ENCODE measurements at places on chromosomes 2 and 18.

- no peak for DNase-seq
These were observed 6.2 kb downstream of the MAL start for GRCh38 chr2:95031726-95032116.

DNA sequence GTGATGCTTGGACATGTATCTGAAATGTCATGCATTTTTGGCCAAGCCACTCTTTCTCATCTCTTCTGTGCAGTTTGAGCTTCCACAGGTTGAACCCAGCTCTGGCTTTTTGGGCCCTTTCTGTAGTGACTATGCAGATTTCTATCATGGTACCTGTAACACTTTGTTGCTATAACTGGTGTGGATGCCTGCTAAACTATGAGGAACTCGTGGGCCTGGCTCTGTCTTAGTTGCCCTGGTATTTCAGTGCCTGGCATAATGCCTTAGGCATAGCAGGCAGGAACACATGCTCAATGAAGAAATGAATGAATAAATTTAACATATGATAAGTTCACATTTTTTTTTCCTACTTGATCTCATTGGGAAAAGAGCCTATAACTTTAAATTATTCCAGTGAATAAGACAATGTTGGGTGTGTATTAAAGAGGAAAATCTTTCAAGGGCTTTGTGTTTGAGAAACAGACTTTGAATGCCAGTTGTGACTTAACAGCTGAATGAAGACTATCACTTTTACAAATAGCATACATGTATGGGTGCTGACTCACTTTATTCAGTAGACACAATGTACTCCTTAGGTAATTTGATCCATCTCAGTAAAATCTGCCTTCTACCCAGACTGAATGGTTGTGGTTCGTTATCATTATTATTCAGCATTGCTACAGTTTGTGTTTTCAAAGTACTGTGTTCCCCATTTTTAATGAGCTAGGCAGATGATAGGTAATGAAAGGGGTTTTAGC lies 86.4 kb upstream of the MAP4K3 start:
- DNase-seq, result peak; percentile 75

- DNase-seq, result no peak
These were observed 338.3 kb downstream of the MYCN start for GRCh38 chr2:16278421-16279200.

GRCh38 chr2:8661736-8662135 lies 20.1 kb upstream of the ID2 start:
- no peak for DNase-seq

GRCh38 chr2:147398301-147398700 lies 446.5 kb upstream of the ACVR2A start:
- no peak for DNase-seq

GRCh38 chr2:174929786-174930185 lies 75.4 kb downstream of the CHN1 start:
- no peak for DNase-seq

DNA sequence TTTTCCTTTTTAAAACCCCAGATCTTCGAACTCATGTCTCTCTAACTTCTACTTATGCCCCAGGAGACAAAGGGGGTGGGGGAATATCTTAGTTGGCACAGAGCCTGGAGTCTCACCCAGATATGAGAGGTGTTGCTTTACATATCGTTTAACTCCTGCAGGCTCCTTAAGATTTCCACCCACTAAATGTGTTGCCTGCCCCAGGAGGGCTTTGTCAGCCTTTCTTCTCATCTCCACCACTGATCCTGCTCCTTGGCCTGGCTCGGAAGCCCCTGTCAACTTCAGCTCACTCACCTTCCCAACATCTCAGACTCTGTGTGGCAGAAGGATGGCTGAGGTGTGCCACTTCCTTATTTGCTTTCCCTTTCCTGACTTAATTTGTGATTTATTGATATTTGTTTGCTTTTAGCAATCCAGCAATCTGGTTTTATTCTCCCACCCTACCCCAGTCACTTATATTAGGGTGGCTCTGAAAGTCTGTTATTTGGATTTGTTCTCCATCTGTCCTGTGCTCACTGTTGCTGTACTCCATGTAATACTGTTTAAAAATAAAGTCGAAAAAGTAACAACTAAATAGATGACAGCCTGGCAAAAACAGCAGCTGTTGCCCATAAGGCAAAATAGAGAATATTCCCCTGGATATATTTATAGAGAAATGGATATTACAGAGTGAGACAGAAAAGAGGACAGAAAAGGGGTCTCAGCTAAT lies 200.6 kb downstream of the ZBTB7C start:
- no peak for DNase-seq

GRCh38 chr18:47150824-47151366 lies 595 bp upstream of the HDHD2 start:
- DNase-seq, result no peak

DNA sequence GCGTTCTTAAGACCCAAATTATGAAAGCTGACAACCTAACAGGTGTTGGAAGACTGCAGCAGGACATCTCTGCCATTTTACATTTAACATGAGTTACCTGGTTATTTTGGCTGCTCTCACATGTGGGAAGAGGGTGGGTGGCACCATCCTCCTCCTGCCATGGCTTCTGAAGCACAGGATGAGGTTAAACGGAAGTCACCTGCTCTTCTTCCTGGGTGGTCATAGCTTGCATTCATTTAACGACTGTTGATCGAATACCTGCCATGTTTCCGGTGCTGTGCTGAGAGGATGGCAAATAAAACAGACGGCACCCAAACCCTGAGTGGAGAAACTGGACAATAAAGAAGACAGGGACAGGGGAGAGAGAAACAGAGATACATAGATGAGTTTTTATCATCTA lies 118.0 kb downstream of the RHBDD1 start:
- no peak for DNase-seq

DNA sequence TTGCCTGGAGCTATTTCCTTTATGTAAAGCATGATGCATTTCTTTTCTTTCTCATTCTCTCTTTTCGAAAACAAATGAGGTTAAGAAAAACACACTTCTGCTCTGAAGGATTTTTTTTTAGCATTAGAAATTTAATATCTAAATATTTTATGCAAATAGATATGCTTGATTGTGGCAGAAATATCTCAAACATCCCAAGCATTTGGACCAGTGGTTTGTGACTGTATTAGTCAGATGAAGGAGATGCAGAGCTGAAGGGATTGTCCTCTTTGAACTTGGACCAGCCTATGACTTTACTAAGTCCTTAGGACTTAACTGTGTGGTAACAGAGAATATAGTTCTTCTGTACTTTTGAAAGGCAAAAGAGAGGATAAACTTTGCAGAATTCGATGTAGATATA lies 335.9 kb upstream of the NT5C1B start:
- peak; percentile 67 for DNase-seq

- DNase-seq, result no peak
These were observed 12.1 kb downstream of the ANKRD23 start for GRCh38 chr2:96831679-96832078.

- DNase-seq, result no peak
These were observed 13.3 kb downstream of the AGXT start for GRCh38 chr2:240881913-240882312.

- no peak for DNase-seq
These were observed 61.4 kb downstream of the CPS1 start for GRCh38 chr2:210617732-210618330.

- no peak for DNase-seq
These were observed 363.0 kb downstream of the FSIP2 start for GRCh38 chr2:186101616-186102015.

GRCh38 chr2:165601065-165601830 lies 131.8 kb downstream of the CSRNP3 start:
- DNase-seq, result no peak
